ENCODE measurements at places on chromosomes 5 and 9.

DNA sequence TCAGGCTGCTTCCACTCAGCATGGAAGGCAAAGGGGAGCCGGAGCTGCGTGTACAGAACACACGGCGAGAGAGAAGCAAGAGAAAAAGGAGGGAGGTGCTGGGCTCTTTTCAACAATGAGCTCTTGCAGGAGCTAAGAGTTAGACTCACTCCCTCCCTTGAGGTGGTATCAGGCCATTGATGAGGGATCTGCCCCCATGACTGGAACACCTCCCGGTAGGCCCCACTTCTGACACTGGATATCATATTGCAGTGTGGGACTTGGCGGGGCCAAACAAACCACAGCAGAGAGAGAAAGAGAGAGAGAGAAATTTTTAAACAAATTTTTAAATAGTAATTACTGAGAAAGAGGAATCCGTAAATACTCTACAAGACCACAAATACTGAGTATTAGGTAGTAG is 182.2 kb downstream of the TRIO start:
- no peak for DNase-seq

GRCh38 chr5:119470105-119470763 is 17.9 kb downstream of the HSD17B4 start:
- no peak for DNase-seq

DNA sequence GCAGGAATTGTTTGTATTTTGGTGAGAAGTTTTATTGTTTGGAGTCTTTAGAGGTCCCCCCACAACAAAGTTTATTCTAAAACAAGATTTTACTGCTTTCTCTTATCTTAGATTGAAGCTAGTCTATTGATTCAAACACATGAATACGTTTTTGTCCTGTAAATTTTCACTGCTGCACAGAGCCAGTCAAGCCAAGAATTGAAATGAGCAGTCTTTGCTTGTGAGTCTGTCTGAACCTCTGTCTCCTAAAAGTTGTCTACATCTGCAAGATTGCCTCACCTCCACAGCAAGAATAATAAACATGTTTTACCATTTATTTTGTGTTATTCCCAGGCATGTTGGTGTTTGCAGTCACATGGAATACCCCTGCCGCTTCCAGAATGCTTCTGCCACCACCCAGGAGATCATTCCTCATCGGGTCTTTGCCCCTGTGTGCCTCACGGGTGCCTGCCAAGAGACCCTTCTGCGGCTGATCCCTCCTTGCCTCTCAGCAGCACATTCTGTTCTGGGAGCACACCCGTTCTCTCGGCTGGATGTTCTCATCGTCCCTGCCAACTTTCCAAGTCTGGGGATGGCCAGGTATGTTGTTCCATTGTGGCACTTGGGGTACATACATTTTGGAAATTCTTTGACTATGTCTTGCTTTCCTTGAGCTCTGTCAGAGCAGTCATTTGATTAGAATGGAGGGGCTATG is 74.1 kb downstream of the AOPEP start:
- no peak for DNase-seq

DNA sequence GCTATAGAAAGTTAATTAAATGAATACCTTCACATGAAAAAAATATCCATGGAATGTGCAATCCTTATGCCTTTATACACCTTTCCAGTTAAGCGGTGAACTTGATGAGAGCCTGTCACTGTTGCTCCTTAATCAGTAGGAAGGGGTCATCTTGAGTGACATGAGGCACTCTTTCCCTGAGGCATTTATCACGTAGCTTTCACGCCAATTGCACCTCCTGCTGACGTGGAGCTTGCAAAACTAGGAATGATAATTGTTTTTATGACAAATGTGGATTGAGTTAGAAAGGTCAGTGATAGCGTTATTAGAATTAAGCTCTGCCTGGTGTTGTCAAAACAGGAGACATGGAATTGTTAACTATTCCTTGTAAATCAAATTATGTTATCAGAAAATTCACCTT is 79.7 kb downstream of the SLF1 start:
- no peak for DNase-seq

GRCh38 chr5:134273642-134274395 is 47.9 kb upstream of the PPP2CA start:
- no peak for DNase-seq

DNA sequence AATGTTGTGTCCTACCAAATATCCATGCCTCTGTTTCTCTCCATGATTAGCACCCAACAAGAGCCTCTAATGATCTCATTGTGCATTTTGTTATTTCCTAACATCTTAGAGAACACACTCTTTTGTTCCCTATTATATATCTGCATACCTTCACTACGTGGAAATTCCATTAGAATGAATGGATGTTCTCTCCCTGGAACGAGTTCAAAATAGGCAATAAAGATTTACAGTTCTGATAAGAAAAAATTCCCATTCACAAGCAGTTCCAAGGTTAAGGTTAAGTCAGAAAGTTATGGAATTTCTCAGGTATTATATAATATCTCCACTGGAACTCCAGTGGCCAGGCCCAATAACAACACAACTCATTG is 83.7 kb downstream of the TRPM6 start:
- DNase-seq: no peak

- DNase-seq: no peak
Measured at GRCh38 chr5:132438917-132439316, 51.7 kb downstream of the IRF1 start.

GRCh38 chr9:39587844-39588499 is 232.5 kb downstream of the SPATA31A1 start:
- no peak for DNase-seq

DNA sequence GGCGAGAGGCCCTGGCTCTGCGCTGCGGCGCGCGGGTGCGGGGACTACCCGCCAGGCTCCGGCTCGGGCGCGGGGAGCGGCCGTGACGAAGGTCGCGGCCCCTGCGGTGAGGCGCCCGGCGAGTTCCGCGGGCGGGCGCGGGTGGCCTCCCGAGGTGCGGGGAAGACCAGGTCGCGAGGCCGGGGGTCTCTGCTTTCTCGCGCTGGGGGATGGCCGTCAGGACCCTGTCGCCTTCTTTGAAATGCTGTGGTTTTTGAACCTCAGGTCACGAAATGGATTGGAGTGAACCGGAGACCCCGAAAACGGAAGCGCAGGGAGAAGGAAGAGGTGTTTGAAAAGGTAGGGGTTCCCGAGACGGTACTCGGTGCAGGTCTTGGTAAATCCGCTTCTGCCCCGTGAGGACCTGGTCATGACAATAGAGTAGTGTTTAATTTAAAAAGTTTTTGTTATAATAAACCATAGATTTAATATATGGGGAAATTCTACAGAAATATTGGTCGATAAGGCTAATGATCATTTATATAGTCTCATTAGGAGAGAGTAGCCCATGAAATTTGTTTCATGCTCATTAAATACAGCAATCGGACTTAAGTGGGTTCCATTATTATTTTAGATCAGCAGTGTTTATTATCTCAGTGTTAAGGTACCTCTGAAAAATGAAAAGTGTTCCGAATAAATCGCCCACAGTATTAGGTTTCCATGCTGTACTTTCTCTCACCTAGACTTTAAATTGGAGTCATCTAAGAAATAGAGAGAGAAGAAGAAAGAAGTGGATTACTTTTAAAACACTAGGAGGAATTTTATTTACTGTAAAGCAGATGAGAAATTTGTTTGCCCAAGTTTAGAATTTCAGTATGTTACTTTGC is 279.0 kb downstream of the AOPEP start:
- DNase-seq: no peak

- no peak for DNase-seq
Measured at GRCh38 chr5:84248013-84248412, 136.7 kb downstream of the EDIL3 start.

DNA sequence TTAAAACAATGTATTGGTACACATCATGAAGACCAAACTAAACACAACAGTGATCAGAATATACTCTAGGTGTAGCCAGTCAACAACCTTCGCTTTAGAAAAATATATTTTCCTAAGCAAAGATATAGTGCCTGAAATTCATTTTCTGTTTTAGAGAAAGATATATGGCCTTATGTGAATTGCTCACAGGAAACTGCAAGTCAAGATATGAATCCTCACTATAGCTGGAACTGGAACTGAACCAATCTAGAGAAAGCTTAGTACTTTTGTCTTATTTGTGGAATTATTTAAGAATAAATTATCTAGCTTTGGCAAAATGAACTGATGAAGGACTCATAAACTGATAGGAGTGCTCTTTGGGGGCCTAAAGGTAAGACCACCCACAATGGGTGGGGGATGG is 27.3 kb downstream of the GZMK start:
- DNase-seq: no peak
